ENCODE measurements at places on chromosomes 1 and 21.

DNA sequence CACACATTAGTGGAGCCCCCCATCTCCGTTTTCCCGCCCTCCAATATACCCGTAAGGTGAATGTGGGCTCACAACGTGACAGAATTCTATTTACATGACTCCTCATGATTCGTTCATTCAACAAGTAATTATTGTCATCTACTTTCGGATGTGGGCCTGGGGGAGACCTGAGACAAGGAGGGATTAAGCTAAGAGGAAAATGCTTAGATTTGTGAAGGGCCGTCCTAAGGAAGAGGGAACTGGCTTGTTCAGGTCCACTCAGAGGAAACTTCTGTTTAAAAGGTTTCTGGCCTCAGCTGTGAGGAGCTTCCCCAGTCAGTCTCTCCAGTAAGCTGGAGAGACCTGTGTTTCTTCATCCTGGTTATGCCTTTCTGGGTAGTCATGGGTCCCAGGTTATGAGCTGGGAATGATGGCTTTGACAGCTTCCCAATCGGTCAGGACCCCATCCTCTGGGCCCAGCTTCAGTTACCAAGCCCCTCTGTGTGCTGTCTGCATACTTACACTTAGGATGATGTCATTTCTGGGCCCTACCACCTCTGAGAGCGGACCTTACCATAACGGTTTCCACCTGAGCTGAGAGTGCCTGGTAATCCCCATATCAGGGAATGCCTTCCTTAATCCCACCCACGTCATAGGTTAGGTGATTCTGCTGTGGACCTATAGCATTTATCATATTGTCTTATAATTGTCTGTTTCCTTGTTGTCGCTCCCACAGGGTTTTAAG lies 687 bp upstream of the ERI3 start:
- DNase-seq: no peak

DNA sequence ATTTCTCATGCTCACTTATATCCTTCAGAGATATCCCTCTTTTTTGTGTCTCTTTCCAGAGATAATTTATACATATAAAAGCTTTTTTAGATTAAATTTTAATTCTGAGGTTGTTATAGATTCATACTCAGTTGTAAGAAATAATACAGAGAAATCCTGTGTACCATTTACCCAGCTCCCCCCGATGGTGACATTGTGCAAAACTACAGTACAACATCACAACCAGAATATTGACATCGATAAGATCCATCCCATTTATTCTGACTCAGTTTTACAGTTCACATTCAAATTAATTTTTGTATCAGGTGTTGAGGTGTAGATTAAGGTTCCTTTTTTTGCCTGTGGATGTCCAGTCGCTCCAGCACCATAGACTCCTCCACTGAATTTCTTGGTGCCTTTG lies 14.3 kb downstream of the DMRTB1 start:
- DNase-seq: no peak

- no peak for DNase-seq
Observed at GRCh38 chr1:15579683-15580047, 5.2 kb downstream of the AGMAT start.

- DNase-seq: no peak
Observed at GRCh38 chr1:157030728-157031127, 14.8 kb downstream of the ARHGEF11 start.

DNA sequence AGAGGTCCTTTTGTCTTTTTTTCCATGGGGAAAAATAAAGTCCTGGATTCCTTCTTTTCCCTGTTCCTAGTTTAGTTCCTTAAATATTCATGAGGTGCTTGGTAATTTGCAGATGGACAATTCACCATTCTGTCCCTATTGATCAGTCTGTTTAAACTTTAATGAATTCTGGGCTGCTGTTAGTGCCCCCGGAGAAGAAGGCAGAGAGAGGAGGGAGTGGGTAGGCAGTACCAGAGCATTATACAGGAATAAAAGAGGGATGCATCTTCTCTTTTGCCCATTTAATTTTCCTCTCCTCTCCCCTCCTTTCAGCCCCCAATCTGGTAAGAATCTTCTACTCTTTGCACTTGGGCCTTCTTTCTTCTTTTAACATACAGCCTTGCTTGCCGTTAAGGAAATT lies 25.9 kb downstream of the FGGY start:
- no peak for DNase-seq

- DNase-seq: no peak
Observed at GRCh38 chr1:150561254-150561973, 12.2 kb downstream of the ADAMTSL4 start.

DNA sequence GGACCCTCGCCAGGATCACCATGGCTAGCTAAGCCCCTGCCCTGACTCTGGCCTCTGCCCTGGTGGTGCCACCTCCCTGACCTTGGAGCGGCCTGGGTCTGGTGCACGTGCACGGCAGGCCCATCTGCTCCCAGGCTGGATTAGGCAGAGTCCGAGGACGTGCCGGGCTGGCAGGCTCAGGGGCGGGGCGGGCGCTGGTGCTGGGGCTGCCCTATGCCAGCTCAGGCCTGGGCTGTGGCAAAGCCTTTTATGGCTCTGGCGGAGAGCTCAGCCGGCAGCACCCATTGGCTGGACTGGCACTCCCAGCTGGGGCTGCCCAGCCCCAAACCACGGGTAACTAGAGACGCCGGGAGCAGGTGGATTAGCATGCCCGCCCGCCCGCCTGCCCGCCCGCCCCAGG lies 17.1 kb upstream of the EDN2 start:
- DNase-seq: no peak

DNA sequence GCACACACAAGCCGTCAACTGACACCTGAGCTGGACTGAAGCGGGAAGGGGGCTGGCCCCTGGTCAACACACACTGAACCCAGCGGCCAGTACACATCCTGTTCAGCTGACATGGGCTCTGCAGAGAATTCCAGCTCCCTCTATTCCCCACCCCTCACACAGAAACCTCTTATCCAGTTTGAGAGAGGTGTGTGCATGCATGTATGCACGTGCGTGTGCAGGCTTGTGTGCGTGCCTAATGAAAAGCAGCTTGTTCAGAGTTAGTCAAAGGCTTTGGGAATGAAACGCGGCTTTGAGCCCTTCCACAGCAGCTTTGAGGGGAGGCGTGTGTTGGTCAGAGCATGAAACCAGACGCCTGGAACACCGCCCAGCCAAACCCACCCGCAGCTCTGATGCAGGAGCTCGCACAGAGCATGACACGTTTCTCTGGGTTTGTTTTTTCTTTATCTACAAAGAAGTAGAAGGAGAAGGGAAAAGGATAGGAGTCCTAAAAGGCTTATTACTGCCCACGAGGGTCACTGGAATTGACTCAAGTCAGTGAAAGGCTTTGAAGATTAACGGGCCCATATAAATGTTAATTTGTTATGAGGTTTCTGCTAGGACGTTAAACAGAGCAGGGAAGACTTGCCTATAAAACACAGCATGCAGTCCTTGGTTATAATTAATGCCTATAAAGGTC lies 184.2 kb downstream of the ETS2 start:
- DNase-seq: no peak

- no peak for DNase-seq
Observed at GRCh38 chr1:45490121-45490625, 790 bp downstream of the TESK2 start.

- DNase-seq: no peak
Observed at GRCh38 chr1:40167317-40167716, 6.1 kb downstream of the RLF start.

DNA sequence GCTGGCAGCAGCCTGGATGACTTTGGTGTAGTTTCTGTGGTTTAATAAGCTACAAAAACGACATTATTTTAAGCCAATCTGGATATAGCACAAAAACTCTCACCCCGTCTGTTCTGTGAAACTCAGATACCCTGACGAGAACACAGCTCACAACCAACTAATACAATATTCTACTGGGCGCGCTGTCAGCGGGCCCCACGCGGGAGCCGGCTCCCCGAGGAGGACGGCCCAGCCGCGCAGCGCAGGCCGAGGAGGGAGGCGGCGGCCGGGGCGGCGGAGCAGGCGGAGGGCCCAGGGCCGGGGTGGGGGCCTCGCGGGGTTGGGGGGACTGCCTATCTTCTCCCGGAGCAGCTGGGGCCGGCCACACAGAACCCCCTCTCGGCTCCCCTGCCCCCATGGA lies 87.2 kb upstream of the POU3F1 start:
- DNase-seq: no peak

DNA sequence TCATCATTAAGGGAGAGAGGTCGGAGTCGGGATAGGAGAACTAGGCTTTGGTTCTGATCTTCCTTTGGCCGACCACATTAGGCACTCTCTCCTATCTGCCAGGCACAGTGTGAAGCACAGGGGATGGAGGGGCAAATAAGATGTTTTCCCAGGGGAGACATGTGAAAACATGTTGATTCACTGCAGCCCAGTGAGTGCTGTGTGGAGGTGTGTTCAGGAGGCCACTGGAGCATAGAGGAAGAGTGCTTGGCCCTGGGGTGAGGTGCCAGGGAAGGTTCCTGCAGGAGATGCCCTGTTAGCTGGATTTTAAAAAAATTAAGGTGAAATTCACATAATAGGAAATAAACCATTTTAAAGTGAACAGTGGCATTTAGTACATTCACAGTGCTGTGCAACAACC lies 3.7 kb downstream of the VANGL2 start:
- DNase-seq: no peak

DNA sequence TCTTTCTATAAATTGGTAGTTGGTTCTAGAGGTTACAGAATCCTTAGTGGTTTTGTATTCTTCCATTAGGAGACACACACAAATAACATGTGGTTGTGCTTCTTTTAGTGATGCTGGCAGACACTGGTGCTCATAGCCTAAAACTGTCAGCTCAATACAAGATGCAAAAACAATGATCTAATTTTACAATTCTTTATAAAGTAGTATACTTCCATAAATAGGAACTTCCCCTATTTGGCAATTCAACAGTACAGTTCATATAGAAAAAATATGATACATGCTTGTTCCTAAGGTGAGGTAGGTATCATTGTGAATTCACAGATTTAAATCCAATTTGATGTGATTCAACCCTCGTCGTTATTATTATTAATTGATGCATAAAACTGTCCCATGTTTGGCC lies 20.8 kb upstream of the CCDC17 start:
- no peak for DNase-seq

DNA sequence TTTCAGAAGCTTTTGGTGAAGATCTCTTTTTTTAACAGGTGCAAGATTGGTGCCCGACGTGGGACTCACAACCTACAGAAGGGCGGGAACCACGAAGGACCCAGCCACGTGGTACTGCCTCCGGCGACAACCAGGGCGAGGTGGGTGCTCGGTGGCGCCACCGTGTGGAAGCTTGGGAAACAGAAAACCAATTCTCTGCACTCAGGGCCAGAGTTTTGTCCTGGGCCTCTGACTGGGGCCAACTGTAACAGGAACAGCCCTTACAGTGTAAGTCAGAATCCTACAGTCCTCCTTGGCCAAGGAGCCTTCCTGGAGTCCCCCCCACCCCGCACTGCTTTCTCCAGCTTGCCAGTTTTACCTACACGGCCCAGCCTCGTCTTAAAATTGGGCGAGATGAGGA lies 11.6 kb upstream of the S100A7A start:
- peak; percentile 34 for DNase-seq

GRCh38 chr1:59805554-59805953 lies 9.2 kb upstream of the HOOK1 start:
- no peak for DNase-seq

- no peak for DNase-seq
Observed at GRCh38 chr1:227066999-227067398, 126.9 kb downstream of the COQ8A start.

DNA sequence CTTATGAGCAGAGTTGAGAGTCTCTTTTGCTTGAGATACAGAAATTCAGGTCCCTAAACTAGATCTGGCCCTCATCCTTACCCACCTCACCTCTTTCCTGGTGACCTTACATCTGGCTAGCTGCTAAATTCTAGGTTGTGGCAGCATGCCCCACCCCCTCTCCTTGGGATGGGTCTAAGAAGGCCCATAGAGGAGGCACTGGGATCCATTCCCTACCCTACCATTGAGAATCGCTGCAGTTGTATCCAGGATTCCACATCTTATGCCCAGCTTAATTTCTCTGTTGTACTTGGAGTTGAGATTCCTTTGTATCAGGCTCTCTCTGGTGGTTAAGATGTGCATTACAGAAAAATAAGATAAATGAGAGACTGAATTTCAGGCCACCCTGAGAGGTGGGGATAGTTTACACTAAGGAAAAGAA lies 9.5 kb upstream of the TMEM39B start:
- no peak for DNase-seq

DNA sequence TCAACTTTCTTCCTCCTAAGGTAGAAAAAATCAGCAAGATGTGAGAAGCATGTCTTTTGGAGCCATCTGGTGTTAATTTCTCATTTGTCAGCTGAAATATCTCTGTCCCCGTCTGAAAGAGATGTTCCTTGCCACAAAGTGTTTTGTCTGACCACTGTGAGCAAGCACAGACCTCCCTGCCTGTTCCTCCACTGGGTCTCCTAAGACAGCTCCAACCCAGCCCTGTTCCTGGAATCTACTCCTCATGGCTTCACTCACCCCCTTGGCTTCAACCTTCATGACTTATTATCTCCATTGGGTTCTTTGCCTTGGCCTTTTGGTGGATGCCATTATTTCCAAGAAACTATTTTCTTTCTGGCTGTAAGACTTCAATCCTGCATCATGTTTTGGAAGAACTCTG lies 65.7 kb upstream of the CACHD1 start:
- no peak for DNase-seq

DNA sequence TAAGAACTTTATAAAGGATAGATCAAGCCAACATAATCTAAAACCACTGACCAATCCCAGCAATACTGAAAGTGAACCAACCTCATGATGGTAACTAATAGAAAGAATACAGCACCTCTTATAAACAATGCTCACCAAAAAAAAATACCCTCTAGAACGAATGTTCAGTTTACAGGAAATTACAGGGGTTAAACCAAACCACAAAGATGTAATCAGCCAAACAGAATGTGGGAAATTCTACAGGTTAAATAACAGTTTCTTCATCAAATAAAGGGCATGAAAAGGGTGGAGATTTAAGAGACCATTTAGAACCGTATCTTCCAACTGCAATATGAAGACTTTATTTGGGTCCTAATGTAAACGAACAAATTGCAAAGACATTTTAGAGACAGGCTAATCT lies 30.4 kb downstream of the ARID4B start:
- DNase-seq: no peak

- no peak for DNase-seq
Observed at GRCh38 chr1:231779081-231779480, 152.5 kb downstream of the DISC1 start.

GRCh38 chr1:11338284-11338924 lies 65.4 kb downstream of the UBIAD1 start:
- DNase-seq: no peak

Data from activated T-cell treated with anti-CD3 and anti-CD28 coated beads for 1 hour (primary cell).